ENCODE measurements at places on chromosomes 16 and 17. TPM values are rescaled to one million over a fixed set of nuclear protein-coding genes. Genes with fewer than 3 reads are reported as not detected.

DNA sequence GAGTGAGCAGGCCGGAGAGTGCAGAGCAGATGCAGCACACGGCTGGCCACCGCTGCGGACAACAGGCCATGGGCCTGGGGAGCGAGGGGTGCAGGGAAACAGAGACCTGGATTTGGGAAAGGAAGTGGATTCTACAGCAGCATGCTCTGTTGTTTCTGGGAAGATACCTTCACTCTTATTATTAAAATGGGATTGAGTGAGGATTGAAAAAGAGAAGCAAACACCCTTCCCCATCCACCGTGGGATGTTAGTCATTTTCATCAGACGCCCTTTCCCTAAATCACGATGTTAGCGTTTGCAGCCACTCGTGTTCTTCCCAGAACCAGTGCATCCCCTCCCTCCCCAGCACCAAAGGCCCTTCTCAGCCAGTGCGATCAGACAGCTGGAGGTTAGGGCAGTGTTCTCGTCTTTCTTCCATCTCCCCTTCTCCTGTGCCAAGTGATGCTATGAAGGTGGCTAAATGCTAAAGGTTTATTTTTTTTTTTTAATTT, 196.5 kb upstream of the CHMP6 start:
- H3K36me3 ChIP-seq, result peaks cover 2% of the 10 kb centered on the region
- H3K27ac ChIP-seq, result no peak overlapping the region
- no peak overlapping the region for H3K4me3 ChIP-seq

DNA sequence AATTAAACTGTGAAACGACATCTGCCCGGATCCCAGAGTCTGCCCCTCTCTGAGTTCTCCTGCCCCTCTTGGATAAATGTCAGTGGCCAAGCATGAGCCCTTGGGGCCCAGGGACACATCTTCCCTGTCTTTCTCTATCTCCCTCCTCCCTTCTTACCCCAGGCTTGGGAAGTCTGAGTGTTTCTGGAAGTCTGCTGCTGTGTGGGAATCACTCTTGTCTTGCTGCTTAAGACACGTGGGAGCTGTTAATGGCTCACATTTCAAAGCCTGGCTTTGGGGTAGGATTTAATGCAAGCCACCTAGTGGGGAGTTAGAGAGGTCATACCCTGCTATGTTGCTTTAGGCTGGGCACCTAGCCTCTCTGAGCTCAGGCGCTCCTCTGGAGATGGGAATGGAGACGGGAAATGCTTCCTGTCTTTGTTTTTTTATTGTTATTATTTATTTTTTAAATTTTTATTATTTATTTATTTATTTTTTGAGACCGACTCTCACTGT, 218.5 kb upstream of the CIBAR2 start:
- H3K4me1 ChIP-seq, result peaks cover 44% of the 10 kb centered on the region
- peak; percentile 72 for DNase-seq
- H3K36me3 ChIP-seq, result no peaks in the 10 kb centered on the region
- no peaks in the 10 kb centered on the region for H3K27me3 ChIP-seq

- DNase-seq, result no peak
- no peaks in the 10 kb centered on the region for H3K36me3 ChIP-seq
- no peak overlapping the region for H3K4me3 ChIP-seq
Measured at GRCh38 chr16:10077861-10078260, 104.4 kb downstream of the GRIN2A start.

GRCh38 chr17:82297280-82297713, 20.1 kb downstream of the CD7 start:
- no peak for DNase-seq
- H3K4me3 ChIP-seq, result no peak overlapping the region
- no peaks in the 10 kb centered on the region for H3K36me3 ChIP-seq
- peaks cover 33% of the 10 kb centered on the region for H3K4me1 ChIP-seq
- no peaks in the 10 kb centered on the region for H3K27me3 ChIP-seq

The PRSS36 gene
- 1.4 TPM for total RNA-seq

GRCh38 chr16:50252874-50253513, 13.4 kb upstream of the ADCY7 start:
- DNase-seq, result no peak
- H3K4me1 ChIP-seq, result no peaks in the 10 kb centered on the region
- H3K27me3 ChIP-seq, result no peaks in the 10 kb centered on the region
- H3K4me3 ChIP-seq, result no peak overlapping the region

The LGALS9B gene
- total RNA-seq, result not detected

The BMERB1 gene
- not detected for total RNA-seq

DNA sequence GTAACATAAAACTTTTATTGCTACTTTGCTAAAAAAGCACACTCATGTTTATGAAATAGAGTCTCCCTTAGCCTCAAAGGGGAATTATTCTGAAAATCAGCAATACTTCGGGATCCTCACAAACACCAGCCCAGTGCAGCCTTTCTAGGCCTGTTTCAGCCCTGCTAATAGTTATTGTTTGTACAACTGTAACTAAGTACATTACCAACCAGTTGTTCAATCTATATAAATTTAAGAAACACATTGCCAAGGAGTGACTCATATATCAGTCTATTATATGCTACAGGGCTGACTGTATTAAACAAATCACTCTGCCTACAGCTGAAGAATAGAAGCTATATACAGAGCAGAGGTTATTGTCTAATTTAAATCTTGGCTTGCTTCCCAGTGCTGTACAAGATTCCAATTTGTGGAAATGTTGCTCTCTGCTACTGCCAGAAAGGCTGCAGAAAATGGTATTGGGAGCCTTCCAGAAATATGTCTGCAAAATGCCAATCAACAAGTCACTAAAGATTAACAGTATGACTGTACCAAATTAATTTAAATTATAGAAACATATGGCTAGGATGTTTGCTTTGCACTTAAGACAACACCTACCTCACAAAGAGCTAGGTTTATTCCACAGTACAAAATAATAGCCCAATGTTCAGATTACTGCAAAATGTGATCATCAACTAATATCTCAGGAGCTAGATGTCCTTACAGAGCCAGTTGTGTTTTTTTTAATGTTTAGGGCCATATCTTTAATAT, 49.7 kb downstream of the TOX3 start:
- DNase-seq, result no peak
- H3K4me1 ChIP-seq, result peaks cover 24% of the 10 kb centered on the region
- 0 out of 2 replicates have a peak, but pooled peaks cover 2% of the 10 kb centered on the region for H3K36me3 ChIP-seq
- no peak overlapping the region for H3K27ac ChIP-seq
- H3K27me3 ChIP-seq, result no peaks in the 10 kb centered on the region
- H3K4me3 ChIP-seq, result no peak overlapping the region

DNA sequence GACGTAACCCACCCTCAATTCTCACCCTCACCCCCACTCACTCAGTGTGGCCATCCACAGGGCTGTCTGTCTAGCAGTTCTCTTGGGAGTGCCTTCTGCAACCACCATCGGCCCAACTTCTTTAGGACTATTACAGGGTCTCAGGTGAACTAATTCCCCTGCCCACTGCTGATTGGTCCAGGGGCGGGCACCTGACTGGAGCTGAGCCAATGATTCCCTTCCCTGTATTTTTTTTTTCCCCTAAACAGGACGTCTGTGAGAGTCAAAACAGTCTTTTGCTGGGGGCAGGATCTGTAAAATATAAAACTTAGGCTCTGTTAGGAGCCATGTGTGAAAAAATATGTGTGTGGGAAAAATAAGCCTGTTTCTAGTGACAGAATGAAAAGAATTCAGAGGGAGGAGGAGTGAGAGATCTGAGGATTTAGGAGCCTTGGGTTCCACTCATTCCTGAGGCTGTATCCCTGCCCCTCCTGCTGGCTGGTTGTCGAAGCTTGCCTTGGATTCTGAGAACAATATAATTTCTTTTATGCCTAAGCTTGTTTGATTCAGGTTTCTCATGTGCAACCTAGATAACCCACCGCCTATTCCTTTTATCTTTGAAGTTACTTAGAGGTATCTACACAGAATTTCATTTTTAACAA, 115.0 kb downstream of the SPACA3 start:
- DNase-seq, result no peak
- H3K4me3 ChIP-seq, result no peak overlapping the region
- H3K36me3 ChIP-seq, result no peaks in the 10 kb centered on the region
- no peak overlapping the region for H3K27ac ChIP-seq

- no peaks in the 10 kb centered on the region for H3K36me3 ChIP-seq
- DNase-seq, result no peak
- peaks cover 18% of the 10 kb centered on the region for H3K4me1 ChIP-seq
- no peak overlapping the region for H3K4me3 ChIP-seq
Measured at GRCh38 chr16:57637424-57637823, 9.0 kb downstream of the ADGRG1 start.

The LHX1 gene
- total RNA-seq, result not detected

GRCh38 chr17:12362853-12363455, 302.7 kb upstream of the MYOCD start:
- H3K4me1 ChIP-seq, result no peaks in the 10 kb centered on the region
- H3K27me3 ChIP-seq, result no peaks in the 10 kb centered on the region
- no peak for DNase-seq
- no peak overlapping the region for H3K27ac ChIP-seq
- H3K4me3 ChIP-seq, result no peak overlapping the region

DNA sequence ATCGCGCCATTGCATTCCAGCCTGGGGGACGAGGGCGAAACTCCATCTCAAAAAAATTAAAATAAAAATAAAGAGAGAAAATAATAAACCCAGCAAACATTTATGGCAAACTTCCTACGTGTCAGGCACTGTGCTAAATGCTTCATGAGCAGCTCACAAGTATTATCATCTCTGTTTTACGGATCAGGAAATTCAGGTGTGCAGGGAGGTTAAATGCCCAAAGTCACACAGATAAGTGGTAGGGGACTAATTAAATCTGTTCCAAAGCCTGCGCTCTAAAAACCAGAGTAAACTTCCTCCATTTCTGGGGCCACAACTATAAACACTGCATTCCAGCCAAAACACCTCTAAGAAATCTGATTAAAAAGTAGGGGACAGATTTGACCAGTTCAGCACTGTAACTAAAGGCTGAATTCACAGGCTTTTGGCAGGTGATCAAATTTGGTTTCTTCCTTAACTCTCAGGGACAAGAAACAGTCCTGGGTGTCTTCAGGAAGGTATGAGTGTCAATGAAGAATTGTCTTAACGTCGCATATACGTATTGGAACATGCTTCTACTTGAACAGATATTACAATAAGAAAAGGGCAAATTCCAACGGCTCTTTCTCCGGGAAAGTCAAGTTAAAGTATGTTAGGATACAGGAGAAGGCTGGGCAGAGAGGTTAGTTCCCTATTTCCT, 996 bp downstream of the STRADA start:
- peak overlapping the region; percentile 96 for H3K27ac ChIP-seq
- H3K36me3 ChIP-seq, result no peaks in the 10 kb centered on the region
- DNase-seq, result no peak
- peaks cover 9% of the 10 kb centered on the region for H3K4me1 ChIP-seq
- H3K4me3 ChIP-seq, result peak overlapping the region; percentile 83

The GNG13 gene
- total RNA-seq, result not detected

The ANKS4B gene
- total RNA-seq, result 4.8 TPM

GRCh38 chr16:12201216-12201615, 224.7 kb downstream of the SNX29 start:
- no peaks in the 10 kb centered on the region for H3K27me3 ChIP-seq
- no peak overlapping the region for H3K27ac ChIP-seq
- DNase-seq, result no peak
- H3K36me3 ChIP-seq, result no peaks in the 10 kb centered on the region

DNA sequence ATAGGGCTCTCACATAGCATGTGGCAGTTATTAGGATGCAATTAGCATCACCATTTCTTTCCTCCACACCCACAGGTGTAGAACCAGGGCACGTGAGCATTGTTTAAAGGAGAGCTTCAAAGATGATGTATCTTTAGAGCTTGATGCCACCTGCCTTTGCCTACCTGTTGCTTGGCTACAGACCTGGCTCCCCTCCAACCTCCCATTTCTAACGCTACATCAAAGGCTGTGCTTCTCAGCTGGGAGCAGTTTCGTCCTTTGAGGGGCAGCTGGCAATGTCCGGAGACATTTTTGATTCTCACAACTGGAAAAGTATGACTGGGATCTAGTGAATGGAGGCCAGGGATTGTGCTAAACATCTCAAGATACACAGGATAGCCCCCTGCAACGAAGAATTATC, 78.5 kb upstream of the CLEC3A start:
- H3K27me3 ChIP-seq, result no peaks in the 10 kb centered on the region
- H3K27ac ChIP-seq, result no peak overlapping the region
- H3K4me1 ChIP-seq, result no peaks in the 10 kb centered on the region
- no peaks in the 10 kb centered on the region for H3K36me3 ChIP-seq
- no peak overlapping the region for H3K4me3 ChIP-seq

The CCDC78 gene
- total RNA-seq, result 3.5 TPM

DNA sequence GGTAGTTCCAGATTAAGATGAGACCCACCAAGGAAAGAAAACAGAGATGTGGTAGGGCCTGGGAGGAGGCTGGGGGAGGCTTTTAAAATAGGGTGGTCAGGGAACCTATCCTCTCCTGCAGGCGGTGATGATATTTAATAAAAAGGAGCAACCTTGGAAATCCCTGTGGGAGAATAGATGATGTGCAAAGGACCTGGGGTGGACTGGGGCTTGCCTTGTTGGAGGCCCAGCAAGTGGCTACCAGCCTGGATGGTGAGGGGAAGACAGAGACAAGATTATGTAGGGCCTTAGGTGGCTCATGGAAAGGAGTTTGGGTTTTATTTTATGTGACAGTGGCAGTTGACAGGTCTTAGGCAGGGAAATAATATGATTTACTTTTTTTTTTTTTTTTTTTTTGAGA, 1.8 kb downstream of the POLR3E start:
- H3K27me3 ChIP-seq, result no peaks in the 10 kb centered on the region
- H3K36me3 ChIP-seq, result no peaks in the 10 kb centered on the region
- DNase-seq, result no peak
- peak overlapping the region; percentile 83 for H3K27ac ChIP-seq
- no peak overlapping the region for H3K4me3 ChIP-seq
- peaks cover 5% of the 10 kb centered on the region for H3K4me1 ChIP-seq

DNA sequence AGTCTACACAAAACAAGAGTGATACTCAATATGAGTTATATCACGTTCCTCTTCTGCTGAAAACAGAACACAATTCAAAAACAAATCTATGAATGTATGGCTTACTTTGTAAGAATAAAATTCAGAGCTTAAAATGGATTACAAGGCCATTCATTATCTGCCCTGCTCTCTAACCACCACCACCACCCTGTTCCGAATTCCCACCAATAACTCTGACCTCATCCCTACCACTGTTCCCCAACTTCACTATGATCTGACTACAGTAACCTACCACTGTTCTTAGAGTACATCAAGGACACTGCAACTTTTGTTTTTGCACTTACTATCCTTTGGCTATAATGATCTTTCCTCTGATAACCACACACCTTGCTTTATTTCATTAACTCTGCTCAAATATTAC, 21.3 kb downstream of the FBXL20 start:
- no peak for DNase-seq
- H3K4me1 ChIP-seq, result no peaks in the 10 kb centered on the region
- H3K36me3 ChIP-seq, result no peaks in the 10 kb centered on the region
- H3K27ac ChIP-seq, result no peak overlapping the region

DNA sequence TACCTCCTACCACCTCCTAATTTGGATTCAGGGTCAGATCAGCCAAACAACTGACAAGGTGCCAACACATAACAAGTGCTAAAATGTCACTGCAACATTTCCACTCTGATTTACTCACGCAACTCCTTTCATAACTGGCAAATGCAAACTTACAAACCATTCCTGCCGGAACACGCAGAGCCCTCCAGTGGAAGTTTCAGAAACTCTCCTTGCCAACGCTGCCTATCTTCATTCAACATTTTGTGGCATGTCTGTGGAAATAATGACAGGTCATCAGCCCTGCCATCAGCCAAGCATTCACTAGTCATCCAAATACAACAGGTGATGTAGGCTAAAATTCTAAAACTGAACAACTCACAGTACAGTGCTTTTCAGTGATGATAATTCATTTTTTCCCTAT, 37.7 kb upstream of the OR3A1 start:
- no peaks in the 10 kb centered on the region for H3K27me3 ChIP-seq
- H3K4me1 ChIP-seq, result no peaks in the 10 kb centered on the region
- peak; percentile 22 for DNase-seq
- no peak overlapping the region for H3K4me3 ChIP-seq
- no peak overlapping the region for H3K27ac ChIP-seq
